ENCODE measurements at places on chromosomes 11 and 22. TPM values are rescaled to one million over a fixed set of nuclear protein-coding genes. Genes with fewer than 3 reads are reported as not detected.

TCF20 gene
- total RNA-seq: 23.3 TPM

CYTH4 gene
- not detected for total RNA-seq

VSIG2 gene
- not detected for total RNA-seq

SPI1 gene
- total RNA-seq: not detected

MIF gene
- total RNA-seq: 213 TPM

ANKRD13D gene
- total RNA-seq: 38.9 TPM

OR51I1 gene
- not detected for total RNA-seq

GGT5 gene
- total RNA-seq: 0.10 TPM

PAK1 gene
- 16.0 TPM for total RNA-seq

GGTLC2 gene
- total RNA-seq: not detected

OR52H1 gene
- 0.10 TPM for total RNA-seq
